ENCODE measurements at places on chromosomes 12 and 14.

- no peak for DNase-seq
These were observed 54.6 kb downstream of the PSMA6 start for GRCh38 chr14:35346738-35347322.

DNA sequence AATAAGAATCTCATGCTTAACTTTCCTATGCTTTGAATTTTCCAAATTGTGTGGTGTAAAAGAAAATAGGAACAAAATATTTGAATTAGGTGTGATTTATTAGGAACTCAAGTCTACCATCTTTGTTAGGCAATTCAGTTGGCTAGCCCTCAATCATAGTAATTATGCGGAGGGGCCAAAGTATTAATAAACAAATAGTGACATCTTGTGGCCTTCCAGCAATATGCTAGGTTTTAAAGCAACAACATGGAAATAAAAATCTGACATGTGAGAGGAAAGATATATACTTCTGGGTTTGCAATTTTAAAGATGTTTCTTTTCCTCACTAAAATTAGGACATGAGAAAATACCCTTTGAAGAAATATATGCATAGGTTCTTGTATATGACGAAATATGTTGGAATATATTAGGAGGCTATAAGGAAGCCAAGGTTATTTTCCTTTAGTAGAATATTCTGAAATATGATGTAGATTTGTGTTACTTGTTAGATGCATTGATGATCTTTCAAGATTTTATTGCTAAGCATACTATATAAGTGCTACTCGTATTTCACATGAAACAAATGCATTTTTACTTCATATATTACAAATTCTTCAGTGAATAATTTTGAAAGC lies 200.4 kb downstream of the PTPRO start:
- no peak for DNase-seq

DNA sequence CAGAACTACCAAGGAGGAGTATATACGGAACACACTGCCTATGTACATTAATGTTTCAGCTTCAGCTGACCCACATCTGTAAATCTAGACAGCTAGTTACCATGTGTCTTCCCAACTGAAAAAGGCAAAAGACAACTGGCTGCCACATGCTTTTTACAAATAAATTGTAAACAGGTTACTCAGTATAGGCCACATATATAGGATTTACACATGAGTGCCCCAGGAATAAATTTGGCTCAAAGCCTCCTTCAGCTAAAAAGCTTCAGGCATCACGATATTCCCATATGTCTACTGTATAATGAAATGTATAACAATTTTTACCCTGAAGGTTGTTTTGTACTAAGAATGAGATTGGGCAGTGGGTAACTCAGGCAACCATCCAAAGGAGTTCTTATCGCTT lies 175.9 kb upstream of the BMP4 start:
- no peak for DNase-seq

- DNase-seq, result no peak
These were observed 5.4 kb downstream of the CDKN1B start for GRCh38 chr12:12722435-12723148.

DNA sequence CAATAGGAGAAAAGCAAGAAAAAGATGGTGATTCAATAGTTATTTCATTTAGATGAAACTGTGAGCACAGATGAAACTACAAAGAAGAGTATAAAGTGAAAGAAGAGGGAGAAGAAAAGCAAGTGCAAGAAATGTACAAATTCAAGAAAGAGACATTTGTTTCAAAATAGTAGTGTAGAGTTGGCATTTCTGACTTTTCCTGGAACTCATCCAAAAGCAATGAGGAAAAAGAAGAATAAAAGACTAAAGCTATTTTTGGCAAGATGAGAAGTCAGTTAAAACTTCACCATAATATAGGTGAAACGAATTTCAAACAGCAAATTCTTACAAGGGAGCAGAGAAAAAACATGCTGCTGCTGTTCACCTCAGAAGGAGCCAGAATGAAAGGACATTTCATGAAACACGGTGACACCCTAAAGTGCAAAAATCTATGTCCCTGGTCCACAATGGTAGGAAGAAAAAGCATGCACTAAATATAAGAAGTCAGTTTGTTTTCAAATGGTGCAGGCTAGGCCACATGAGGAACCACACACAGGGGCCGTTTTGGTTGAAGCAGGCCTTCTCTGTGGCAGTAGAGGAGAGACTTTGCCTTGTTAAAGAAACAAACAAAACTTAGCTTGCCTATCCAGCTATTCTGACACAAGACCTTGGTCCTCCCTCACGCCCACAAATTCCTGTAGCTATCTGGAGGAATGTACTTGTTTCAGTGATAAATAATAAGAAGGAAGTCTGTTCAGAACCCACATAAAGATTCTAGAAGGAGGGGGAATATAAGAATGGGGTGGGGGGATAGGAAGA lies 11.1 kb upstream of the CMAS start:
- DNase-seq, result no peak

GRCh38 chr14:102184316-102185035 lies 44.8 kb downstream of the WDR20 start:
- no peak for DNase-seq

DNA sequence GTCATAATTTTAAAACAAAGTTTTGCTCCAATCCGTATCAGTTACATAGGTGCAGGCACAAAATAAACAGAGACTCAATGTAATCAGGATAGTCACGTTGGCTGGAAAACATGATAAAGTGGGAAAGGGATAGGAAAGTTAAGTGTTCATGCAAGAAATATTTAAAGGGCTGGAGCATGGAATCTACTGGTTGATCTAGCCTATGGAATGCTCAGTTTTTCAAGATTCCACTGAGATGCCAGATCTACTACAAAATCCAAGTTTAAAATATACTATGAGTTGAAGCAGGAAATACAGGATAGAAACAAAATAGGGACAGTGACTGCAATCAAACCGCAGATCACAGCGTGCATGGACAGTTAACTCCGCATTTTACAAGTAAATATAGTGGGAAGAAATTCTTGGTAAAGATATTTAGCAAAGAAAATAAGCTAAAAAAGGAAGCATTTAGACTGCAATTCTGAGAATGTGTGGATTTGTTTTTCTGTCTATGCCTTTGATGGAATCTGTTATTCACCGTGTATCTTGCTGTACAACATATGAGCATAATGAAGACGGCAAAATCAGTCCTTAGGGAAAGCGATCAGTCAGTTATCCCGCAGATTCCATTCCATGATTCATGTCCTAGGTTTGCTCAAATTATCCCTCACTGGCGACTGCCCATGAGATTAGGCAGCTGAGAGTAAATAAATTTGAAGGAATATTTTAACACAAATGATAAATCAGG lies 1044.3 kb downstream of the FLRT2 start:
- no peak for DNase-seq

GRCh38 chr12:105427883-105428282 lies 97.4 kb downstream of the C12orf75 start:
- no peak for DNase-seq

DNA sequence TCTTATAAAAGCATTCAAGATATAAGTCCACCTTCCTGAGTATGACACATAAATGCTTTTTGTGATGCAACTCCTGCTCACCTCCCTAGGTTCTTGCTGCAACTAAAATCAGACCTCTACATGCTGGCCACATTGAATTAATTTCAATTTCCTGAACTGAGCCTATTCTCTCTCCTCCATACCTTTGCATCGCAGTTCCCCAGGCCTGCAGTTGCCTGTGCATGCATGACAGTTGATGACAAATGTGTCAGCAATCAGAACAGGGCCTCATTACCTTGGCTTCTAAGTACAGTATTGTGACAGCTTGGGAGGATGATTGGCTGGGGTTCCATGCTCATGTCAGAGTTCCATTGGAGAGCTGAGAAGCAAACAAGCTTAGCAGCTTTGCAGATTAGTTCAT lies 3.9 kb upstream of the TM7SF3 start:
- DNase-seq, result no peak

- DNase-seq, result no peak
These were observed 210.4 kb upstream of the PRICKLE1 start for GRCh38 chr12:42799966-42800365.

DNA sequence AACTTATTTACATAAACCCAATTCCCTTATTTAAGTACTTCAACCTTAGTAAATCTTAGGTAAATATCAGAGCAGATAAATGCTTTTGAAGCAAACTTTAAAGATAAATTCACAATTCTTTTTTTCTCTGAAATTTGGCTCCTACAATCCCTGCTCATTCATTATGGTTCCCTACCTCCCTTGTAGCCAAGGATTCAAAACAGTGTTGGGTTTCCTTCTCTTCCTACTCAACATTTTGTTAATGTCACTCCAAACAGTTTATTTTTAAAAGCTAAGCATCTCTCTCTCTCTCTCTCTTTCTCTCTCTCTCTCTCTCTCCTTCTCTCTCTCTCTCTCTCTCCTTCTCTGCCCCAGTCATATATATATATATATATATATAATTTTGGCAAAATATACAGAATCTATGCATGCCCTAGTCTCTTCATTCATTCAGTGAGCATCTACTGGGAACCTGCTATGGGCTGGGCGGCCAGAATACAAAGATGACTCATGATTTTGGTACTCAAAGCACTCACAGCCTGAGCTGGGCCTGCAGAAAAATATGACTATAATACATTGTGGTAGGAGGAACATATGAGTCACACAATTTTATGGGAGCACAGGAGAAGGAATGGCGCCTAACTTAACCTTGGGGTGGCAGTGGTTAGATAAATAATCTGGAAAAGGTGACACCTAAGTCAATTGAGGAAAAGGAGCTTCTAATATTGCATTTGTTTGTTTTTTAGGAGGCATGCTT lies 123.7 kb upstream of the DHRS4 start:
- peak; percentile 11 for DNase-seq

DNA sequence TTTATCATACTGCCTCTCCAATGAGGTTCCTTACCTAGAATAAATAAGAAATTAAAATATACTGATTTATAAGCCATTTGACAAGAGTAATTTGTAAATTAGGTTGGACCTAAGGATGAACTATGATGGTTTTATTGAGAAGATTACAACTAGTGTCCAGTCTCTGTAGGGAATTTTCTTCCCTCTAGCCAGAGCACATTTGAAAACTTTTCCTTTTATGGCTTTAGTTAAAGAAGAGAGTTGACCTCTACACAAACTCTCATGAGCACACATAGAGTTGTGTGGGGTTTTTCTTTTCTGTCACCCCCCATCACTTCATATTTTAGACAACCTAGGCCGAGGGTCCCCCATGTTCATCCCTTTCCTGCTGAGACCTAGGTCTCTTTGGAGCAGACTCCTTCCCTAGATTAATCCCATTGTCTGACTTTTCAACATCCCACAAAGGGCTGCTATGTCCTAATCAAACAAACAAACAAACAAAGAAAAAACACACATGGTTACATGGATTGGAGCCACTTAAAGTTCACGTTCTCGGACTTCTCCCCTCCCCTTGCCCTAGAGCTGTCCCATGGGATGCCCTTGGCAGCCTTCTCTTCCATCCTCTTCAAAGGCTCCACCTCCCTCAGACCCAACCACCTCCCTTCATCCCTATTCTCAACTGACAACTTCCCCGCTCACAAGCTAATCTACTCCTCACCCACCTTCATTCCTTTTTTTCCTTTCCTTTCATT lies 40.7 kb downstream of the GPR135 start:
- no peak for DNase-seq

GRCh38 chr12:50542448-50542847 lies 37.7 kb downstream of the DIP2B start:
- DNase-seq, result no peak

- no peak for DNase-seq
These were observed 48.4 kb downstream of the CSRP2 start for GRCh38 chr12:76830436-76830835.

DNA sequence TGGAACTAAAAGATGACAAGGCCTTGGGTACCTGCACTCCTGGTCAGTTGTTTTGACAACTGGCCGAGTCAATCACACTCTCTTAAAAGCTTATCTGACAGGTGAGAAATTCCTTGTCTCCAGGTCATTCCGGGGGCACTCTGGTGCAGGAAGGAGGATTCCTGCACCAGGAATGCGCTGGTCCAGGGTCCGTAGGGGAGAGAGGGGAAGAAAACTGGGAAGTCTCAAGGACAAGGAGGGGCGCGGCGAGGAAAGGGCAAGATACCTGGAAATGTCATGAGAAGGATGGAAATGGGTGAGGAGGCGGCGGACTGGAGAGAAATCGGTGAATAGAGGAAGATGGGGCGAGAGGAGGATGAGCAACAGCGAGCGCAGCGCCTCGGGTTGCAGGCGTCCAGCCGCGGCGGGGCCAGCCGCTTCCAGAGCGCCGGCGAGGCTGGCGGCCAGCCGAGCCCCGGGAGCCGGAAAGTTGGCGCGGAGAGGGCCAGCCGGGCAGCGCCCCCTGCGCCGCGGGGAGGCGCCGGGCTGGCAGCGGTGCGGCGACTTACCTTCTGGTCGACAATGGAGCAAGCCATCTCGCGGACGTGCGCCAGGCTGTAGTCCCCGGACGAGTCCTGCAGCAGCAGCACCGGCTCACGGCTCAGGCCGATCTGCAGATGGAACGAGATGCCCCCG lies 809 bp downstream of the PRKD1 start:
- no peak for DNase-seq

DNA sequence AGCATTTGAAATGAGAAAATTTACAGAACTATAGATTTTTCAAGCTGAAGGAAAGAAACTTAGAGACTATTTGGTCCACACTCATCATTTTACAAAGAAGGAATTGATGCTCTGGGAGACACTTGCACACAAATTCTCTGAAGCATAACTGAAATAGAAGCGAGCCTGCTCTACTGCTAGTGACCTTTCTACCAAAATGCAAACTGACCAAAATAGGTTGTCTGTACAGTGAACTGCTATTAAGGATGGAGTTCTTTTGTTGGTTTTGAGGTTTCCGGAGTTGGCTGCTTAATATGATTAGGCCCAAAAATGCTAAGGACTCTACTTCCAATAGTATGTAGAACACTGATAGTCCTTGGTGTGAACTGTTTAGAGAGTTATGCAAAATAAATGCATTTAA lies 194.9 kb downstream of the PPFIA2 start:
- DNase-seq, result no peak

DNA sequence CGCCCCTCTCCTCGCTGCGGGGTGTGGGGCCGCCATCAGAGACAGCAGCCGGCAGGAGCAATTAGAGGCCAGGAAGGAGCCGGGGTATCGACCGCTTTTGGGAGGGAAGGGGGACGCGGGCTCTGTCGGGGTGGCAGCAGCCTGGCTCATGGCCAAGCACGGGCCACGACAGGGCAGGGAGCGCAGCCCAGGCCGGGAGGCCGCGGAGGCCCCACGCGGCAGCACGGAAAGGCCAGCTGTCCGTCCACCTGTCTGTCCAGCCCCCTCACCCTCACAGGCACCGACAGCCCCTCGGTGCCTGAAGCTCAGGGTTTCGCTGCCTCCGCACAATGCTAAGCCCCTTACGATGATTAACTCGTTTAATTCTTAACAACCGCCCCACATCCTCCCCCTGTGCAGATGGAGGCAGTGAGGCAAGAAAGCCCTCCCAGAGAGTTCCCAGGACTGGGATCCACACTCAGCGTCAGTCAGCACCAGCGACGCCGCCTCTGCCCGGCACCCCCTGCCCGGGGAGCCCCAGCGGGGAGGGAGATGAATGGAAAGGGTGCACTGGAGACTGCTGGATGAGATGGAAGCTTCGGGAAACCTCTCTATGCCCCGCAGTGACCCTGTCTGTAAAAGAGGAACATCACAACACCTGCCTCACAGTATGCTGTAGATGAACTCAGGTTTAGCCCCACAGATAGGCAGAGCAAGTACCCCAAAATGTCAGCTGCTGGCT lies 23.7 kb downstream of the NCOR2 start:
- DNase-seq, result no peak
